ENCODE measurements at places on chromosomes 5 and 9.

DNA sequence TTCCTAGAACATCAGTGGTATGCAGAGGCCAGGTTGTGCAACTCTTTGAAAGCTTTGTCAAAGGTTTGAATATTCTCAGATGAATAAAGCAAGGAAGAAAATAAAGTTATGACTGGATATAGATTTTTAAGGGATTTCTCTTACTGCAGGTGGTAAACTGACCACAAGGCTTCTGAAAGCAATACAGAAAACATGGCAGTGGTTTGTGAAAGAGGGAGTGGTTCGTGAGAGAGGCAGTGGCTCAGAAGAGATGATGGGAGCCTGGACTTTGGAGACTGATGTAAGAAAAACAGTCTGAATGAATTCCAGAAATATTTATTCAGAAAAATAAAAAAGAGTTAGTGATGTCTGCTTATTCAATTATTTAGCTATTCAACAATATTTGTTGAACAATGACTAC, 380.4 kb upstream of the CTNND2 start:
- DNase-seq: no peak

DNA sequence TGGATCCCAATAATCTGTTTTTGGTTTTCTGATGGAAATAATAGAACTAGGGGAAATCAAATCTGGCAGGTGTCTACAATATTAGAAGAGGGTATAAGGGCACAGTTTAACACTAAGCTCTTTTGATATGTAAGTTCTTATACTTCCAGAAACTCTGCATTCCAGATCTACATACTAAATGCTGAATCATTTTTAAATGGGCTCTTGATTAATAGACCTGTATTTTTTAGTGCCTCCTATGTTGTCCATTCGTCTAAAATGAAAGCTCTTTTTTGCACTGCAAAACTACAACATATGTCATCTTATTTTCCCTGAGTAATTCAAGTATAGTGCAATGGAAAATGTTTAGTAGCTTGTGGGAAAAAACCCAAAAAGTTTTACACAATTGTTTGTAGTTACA, 44.2 kb downstream of the NR6A1 start:
- no peak for DNase-seq

DNA sequence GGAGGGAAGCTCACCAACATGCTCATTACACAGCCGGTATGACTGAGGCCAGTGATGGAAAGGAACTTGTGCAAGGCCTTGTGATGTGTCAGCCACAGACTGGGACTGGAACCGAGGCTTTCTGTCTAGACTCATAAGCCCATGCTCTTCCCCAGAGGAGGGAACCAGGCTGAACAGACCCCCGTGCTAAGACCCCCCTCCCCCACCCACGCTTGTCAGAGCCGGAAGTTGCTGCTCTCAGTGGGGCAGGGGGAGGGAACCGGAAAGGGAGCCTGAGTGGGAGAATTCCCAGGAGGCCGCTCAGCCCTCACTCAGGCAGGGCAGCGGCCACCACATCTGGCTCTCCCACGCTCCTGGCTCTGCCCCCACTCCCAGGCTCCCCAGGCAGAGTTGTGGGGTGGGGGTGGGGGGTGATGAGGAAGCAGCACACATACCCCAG, 4.1 kb upstream of the PDGFRB start:
- DNase-seq: no peak

- DNase-seq: no peak
Measured at GRCh38 chr5:7742241-7742656, 108.7 kb downstream of the CFAP90 start.

DNA sequence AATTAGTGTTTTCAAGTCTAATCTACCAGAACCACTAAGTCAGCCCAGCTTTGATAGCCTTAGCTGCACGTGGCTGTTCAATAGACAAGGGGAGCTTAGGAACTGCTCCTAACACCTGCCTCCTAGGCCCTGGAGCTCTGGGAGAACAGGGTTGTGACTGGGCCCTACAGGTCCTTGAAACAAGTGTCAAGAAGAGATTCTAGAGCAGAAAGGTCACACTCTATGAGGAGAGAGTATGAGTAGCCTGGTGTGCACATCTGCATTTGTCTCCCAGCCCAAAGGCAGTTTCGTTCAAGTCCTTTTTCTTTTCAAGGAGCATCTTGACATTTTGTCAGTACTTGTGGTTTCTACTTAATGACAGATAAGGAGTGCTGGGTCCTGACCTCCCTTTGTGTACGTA, 206.1 kb downstream of the PRELID2 start:
- no peak for DNase-seq

- DNase-seq: no peak
Measured at GRCh38 chr5:57831090-57831489, 348.5 kb upstream of the ACTBL2 start.

- peak; percentile 98 for DNase-seq
Measured at GRCh38 chr9:34328987-34329832, at the start of the genes KIF24 and NUDT2. KIF24 (minus strand) TSS chr9:34329268; CDS start chr9:34311346, 17,922 bp downstream. NUDT2 (plus strand) TSS chr9:34329569; CDS start chr9:34339040, 9,471 bp downstream.

DNA sequence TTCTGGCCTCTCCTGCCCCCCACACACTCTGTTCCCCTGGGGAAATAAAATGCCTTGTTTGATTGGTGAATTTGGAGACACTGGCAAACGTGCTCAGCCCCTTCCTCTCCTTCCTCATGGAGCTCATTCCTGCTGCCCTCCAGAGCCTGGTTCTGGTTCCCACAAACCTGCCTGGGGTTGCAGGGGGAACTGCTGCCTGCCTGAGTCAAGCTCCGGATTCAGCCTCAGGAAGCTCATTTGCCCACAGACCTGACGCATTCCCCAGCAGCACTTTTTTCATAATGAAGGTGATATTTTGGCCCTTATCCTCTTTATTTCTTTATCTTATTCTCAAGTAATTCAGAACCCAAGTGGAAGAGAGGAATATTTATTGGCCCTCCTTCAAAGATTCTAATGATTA, 140.5 kb downstream of the TTLL11 start:
- no peak for DNase-seq

DNA sequence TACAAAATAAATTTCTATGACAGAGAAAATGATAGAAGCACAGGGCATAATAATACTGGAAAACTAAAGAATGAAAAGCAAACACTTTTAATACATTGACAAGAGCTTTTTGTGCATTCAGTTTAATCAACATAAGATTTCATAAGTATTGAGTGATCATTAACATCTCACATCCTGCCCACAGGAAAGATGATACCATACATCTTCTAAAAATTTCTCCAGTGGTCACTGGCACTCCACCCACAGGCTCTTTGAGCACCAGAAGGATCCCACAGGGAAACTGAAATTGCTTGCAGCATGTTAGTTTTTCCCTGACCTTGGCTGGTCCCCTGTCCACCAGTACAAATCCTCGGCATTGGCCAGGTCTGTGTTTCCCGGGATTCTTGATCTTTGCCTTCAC, 186.0 kb downstream of the CEMIP2 start:
- DNase-seq: no peak
